ENCODE measurements at places on chromosomes 7 and 10.

DNA sequence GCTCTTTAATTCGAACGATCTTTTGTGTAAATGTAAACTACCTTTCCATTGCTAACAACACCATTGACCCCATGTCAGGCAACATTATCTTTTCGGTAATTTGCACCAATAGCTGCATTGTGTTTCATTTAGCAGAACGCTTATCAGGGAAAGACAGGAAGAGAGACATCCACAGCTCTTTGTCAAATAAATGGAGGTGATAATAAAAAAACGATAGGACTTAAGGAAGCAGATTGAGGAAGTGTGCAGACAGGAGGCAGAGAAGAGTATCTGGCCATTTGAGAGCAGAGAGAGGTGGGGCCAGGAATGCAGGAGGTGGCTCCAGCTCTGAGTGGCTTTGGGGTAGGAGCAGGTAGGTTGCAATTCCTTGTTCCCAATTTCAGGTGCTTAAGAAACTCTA, 37.5 kb upstream of the ADARB2 start:
- DNase-seq = no peak

- no peak for DNase-seq
Observed at GRCh38 chr10:16964576-16965343, 147.5 kb upstream of the RSU1 start.

DNA sequence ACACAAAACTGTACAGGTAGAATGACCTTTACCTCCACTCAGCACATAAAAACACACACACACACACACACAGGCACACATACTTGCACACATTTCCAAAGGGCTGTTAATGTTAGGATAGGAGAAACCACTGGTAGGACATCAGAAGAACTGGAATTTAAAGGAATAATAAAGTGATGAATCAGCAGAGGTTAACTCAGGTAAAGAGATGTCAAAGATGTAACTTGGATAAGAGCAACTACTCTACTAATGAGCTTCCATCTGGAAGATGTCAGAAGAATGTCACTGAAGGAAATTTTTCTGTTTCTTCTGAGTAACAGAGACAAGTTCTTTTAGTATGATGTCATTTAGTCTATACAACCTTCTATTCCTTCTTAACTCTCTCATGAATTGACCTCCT, 26.4 kb upstream of the GPR37 start:
- no peak for DNase-seq

GRCh38 chr7:148621563-148621962, 31.0 kb downstream of the C7orf33 start:
- DNase-seq = no peak

DNA sequence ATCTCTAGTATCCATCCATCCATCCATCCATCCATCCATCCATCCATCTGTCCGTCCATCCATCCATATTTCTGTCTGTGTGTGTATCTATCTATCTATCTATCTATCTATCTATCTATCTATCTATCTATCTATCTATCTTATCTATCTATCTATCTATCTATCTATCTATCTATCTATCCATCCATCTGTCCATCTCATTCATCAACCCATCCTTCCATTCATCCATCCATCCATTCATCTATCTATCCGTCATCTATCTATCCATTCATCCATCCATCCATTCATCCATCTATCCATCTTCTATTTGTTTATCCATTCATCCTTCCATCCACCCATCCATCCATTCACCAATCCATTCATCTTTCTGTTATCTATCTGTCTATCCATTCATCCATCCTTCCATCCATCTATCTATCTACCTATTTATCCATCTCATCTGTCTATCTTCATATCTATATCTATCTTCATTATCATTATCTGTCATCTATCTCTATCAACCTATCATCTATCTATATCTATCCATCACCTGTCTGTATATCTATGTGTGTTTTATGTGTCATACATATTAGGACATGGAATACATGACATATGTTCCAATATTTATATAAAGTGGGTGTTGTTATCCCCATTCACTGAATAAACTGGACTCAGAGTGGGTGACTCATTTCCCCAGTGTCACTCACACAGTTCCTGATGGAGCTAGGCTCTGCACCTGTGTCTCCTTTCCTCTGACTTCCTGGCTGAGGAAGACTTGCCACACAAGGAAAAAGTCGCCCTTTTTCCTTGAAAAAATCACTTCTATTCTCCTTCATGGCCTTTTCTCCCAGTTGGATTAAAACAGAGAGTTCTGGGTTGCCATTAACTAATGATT, 200.1 kb downstream of the CCDC3 start:
- no peak for DNase-seq

GRCh38 chr7:137975768-137976167, 26.1 kb downstream of the CREB3L2 start:
- no peak for DNase-seq

DNA sequence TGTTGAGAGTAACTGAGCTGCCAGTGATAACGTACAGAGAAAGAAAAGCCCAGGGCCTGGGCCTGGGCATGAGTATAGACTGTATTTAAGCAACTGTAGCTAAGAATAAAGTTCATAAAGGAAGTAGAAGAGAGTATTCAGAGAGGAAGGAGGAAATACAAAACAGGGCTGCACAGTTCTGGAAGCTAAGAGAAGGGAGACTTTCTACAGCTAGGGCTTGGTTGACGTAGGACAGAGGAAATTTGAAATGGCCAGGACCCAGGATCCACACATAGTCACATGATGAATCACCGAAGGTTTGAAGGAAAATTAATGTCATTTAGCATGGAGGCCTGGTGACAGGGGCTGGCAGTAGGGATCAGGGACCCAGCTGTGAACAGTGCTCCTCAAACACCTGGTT, 66.7 kb downstream of the ARL4A start:
- no peak for DNase-seq

- DNase-seq = no peak
Observed at GRCh38 chr10:104559935-104560334, 81.2 kb upstream of the SORCS3 start.

- DNase-seq = no peak
Observed at GRCh38 chr7:31263338-31263737, 77.2 kb downstream of the NEUROD6 start.

GRCh38 chr10:19048891-19049290, 290 bp downstream of the MALRD1 start:
- DNase-seq = no peak

GRCh38 chr7:47779341-47779771, 168.9 kb downstream of the PKD1L1 start:
- DNase-seq = no peak

DNA sequence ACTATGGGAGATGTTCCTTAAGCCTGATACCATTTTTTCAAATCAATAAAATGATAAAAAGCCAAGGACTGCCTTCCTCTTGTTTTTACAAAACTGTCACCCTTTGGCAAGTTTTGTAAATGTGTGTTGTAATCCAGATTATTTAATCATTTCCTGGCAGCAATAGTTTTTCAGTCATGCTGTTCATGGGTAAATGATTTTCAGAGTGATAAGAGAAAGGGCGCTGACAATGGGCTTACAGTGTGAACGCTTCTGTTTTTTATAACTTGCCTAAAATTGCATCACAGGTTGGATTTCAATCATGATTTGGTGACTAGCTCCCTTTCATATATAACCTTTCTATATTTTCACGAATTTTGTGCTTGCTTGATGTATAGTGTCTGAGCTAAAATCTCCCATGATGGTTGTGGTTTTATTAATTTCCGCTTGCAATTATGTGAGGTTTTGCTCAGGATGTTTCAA, 19.0 kb upstream of the DMBT1 start:
- DNase-seq = no peak
